ENCODE measurements at places on chromosomes 11 and 22.

GRCh38 chr11:9692691-9693090 lies 28.8 kb downstream of the SWAP70 start:
- no peak for DNase-seq

DNA sequence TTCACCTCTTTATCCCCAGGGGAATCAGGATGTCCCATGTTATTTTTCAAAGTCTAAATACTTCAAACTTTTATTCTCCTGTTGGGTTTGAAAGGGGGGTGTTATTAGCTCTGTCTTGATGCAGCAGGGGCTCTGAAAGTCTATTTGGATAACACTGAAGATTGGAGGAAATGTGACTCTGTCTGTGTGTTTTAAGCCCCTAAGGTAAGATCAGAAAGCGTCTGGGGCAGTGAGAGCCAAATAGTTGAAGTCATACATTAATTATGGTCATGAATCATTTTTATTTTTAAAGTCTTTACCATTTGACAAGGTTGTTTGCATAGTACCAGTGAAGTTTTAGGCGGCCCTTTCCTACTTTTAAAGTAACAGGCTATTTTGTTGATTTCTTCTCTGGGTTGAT lies 139.0 kb downstream of the UVRAG start:
- no peak for DNase-seq

- DNase-seq, result no peak
Observed at GRCh38 chr11:45253640-45254039, 32.5 kb downstream of the SYT13 start.

DNA sequence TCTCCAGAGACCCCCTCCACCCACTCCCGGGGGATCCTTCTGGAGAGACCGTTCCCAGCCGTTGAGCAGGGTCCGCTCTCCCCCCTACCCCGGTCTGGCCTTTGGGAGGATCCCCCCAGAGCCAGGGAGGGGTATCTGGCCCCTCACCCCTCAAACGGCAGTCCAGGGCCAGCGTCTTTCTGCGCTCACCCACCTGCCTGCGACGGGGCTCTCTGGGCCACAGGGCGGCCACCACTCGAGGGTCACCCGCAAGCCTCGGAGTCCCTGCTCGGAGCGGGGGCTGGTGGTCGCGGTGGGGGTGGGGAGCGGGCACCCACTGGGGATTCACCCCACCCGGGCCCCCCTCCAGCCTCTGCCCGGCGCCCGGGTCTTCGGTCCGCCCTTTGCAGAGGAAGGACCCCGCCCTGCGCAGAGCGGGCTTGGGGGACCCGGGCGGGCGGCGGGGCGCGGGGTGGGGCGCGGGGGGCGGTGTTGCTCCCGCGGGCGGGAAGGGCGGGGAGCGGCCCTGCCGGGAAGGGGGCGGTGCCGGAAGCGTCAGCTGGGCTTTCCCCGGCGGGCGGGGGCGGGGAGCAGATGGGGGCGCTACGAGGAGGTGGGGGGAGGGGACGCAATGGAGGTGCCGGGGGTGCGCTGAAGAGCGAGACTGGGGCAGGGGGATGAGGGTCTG lies 16.6 kb downstream of the CRELD2 start:
- no peak for DNase-seq

DNA sequence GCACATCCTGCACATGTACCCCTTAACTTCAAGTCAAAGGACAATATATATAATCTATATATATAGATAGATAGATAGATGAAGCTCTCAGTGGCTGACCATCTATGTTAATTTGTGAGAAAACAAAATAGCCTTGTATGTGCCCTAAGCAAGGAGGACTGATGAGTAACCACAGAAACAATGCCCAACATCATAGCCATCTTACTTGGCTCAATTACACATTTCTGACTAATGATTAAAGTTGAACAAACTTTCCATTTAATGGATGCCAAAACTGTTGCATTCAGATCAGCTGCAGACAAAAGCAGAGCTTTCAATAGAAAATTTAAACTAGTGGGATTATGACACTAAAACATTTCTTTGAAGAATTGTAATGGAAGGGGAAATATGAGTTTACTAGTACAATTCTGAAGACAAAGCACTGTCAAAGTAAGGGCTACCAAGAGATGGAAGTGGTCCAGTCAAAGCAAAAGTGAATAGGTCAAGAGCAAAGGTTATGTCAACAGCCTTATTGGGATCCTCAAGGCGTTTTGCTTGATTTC lies 1188.2 kb upstream of the RAG2 start:
- DNase-seq, result no peak

- no peak for DNase-seq
Observed at GRCh38 chr22:48907591-48907990, 920.1 kb downstream of the BRD1 start.

- no peak for DNase-seq
Observed at GRCh38 chr11:108958368-108959104, 293.7 kb downstream of the DDX10 start.

- no peak for DNase-seq
Observed at GRCh38 chr11:58801302-58801701, 43.2 kb downstream of the GLYATL2 start.

Measured in GOT3 (cell line).